Fibroblast of gingiva (primary cell): ENCODE measurements at places on chromosomes 6 and 20.

GRCh38 chr20:32315399-32315798 lies 37.9 kb downstream of the KIF3B start:
- DNase-seq, result no peak

- no peak for DNase-seq
Measured at GRCh38 chr6:138258197-138258596, 39.9 kb upstream of the PBOV1 start.

DNA sequence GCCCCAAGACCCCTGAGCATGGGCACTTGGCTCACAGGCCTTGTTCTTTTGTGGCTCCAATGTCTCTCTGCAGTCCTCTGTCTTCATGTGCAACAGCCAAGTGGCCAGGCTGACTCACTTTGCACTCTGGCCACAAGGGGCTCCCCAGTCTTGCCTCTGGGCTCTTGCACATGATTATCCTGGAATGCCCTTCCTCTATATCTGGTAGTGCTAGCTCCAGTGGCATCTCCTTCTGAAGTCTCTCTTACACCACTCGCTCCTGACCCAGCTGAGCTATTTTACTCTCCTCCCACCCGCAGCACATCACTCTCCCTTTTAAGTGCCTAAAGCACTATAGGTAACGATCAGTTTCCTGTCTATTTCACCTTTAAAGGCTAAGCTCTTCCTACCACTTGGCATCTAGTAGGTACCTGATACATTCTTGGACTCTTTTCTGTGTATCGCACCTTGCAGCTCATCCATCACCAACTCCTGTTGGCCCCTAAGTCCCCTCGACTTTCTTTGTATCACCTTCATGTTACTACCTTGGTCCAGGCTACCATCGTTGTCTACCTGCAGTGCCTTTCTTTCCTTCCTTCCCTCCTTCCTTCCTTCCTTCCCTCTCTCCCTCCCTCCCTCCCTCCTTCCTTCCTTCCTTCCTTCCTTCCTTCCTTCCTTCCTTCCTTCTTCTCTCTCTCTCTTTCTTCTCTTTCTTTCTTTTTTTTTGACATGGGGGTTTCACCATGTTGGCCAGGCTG lies 211.9 kb upstream of the RNF24 start:
- peak; percentile 62 for DNase-seq

GRCh38 chr20:21090111-21090618 lies 16.0 kb downstream of the LINC00237 start:
- DNase-seq, result no peak

GRCh38 chr20:48732081-48732829 lies 95.5 kb downstream of the PREX1 start:
- DNase-seq, result no peak

DNA sequence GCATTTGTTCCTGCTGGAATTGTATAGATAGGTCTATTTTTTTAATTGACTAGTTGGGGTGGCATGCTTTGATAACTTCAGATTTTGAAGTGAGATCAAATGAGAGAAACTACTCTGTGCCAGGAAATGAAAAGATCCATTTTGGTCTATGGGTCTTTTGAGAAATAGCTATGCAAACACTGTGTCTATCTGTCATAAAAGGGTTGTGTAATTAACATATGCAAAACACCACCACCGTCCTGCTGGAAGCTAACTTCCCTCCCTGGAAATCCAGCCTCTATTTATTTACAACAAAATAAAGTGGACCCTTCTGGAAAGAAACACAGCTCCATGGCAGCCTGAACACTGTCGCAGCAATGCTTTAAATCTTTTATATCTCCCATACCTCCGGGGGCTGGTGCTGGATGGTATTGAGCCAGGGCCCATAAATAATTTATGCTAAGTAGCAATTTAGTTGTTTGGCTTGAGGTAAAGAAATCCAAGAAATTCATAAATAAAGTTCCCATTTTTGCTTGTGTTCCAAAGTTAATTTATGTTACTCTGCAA lies 244.2 kb upstream of the POU3F2 start:
- DNase-seq, result no peak

- DNase-seq, result peak; percentile 12
Measured at GRCh38 chr20:10216146-10216791, 2.4 kb upstream of the SNAP25 start.

- no peak for DNase-seq
Measured at GRCh38 chr6:26570027-26570809, 26.5 kb upstream of the ABT1 start.

- DNase-seq, result no peak
Measured at GRCh38 chr6:75409928-75410327, 83.7 kb downstream of the FILIP1 start.

DNA sequence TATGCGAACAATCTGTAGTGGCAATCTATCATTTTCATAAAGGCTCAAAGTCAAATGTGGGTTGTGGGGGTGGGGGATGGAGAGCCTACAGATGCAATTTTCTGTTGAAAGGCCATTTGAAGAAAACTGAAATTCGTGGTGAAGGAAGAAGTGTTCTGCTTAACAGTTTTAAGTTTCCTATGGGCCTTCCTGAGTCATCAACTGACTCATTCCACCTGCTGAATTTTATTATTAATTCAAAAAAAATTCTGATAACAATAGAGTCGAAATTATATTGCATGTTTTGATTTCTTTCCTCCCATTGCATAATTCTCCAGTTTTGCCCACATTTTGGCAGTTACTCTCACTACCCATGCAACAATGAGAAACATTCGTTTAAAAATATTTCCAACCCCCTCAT lies 622.3 kb upstream of the ARID1B start:
- no peak for DNase-seq

GRCh38 chr6:47794577-47795135 lies 12.8 kb downstream of the OPN5 start:
- no peak for DNase-seq

DNA sequence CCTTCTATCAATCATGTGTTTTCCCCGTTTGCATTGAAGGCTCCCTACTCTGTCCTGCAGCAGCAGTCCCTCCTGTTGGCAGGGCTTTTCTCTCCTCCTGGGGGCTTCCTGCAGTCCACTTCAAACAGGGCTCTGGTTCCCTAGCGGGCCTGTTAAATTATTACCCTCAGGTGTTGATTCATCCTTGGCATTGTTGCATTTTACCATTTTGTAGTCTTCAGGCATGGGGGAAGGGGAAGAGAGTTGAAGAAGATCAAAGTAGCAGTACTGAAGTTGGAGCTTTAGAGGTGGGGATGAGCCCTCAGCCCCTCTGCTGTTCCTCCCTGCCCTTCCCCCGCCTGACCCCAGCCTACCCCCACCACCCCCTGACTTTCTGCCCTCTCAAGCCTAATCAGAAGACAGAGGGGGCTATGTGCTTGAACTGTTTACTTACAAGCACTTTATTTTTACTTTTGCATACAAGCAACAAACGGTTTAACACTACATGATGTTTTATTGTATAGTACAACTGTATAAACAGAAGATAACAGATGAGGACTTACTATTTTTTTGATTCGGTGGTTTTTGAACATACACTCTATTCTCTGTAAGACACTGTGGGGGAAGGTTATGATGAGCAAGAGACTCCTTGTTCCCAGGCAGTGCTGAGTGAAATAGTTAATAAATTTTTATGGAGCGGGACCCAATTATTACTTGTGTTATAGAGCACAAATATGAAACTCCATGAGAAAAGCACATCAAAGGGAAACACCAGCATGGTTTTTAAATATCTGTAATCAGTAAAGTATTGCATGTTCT lies 169.7 kb downstream of the EYA4 start:
- DNase-seq, result no peak

GRCh38 chr6:147023581-147023980 lies 180.6 kb upstream of the STXBP5 start:
- no peak for DNase-seq

- DNase-seq, result no peak
Measured at GRCh38 chr20:46179862-46180261, 61.7 kb downstream of the CD40 start.

- no peak for DNase-seq
Measured at GRCh38 chr20:32583581-32584070, 1.5 kb downstream of the NOL4L start.

DNA sequence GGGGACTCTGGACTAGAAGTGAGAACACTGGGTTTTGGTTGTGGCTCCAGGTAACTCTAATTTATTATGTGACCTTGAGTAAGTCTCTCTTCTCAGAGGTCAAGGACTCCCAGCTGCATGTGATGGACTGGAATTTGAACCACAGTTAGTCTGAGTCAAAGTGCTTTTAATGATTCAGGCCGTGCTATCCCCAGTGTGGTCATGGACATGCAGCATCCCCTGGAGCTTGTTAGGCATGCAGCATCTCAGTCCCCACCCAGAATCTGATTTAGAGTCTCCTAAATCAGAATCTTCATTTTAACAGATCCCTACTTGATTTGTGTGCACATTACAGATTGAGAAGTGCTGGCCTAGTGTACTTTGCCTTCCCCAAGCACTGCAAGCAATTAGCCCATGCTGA lies 74.2 kb downstream of the TOX2 start:
- DNase-seq, result peak; percentile 20

GRCh38 chr6:74814440-74814839 lies 391.4 kb downstream of the COL12A1 start:
- DNase-seq, result no peak

DNA sequence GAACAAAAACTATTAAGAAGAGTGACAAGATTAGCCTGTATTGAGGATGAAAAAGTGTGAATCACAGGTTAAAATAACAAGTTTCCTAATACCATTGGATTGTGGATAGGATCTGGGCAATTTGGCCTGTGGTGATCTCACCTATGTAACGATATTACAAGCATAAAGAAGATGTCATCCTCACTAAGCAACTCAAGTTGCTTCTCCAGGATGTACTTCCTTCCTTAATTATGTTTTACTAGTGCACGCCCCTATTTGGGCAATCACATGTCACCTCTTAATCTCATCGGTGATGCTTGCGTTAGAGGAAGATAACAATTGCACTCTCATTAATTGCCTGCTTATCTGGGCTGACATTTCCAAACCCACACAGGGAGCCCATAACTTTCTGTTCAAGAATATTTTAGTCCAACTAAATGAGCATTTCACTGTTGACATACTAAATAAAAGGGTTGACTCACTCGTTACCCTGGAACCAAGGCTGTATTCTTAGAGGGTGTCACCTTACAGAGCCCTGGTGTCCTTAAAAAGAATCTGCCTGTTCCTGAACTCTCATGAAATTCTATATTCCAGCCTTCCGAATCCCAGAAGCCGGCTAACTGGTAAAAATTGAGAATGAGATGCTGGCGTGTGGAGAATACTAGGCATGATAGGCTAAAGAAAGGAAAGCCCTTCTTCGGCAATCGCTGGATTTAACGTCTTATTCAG lies 88.2 kb upstream of the ATXN1 start:
- DNase-seq, result peak; percentile 83

GRCh38 chr6:108560463-108561308 lies at the start of gene FOXO3:
Gene FOXO3 (plus strand): TSS chr6:108560917. CDS start chr6:108561209, 292 bp downstream.
- DNase-seq, result peak; percentile 93

- peak; percentile 94 for DNase-seq
Measured at GRCh38 chr20:51562332-51563173, 20.0 kb upstream of the NFATC2 start.

DNA sequence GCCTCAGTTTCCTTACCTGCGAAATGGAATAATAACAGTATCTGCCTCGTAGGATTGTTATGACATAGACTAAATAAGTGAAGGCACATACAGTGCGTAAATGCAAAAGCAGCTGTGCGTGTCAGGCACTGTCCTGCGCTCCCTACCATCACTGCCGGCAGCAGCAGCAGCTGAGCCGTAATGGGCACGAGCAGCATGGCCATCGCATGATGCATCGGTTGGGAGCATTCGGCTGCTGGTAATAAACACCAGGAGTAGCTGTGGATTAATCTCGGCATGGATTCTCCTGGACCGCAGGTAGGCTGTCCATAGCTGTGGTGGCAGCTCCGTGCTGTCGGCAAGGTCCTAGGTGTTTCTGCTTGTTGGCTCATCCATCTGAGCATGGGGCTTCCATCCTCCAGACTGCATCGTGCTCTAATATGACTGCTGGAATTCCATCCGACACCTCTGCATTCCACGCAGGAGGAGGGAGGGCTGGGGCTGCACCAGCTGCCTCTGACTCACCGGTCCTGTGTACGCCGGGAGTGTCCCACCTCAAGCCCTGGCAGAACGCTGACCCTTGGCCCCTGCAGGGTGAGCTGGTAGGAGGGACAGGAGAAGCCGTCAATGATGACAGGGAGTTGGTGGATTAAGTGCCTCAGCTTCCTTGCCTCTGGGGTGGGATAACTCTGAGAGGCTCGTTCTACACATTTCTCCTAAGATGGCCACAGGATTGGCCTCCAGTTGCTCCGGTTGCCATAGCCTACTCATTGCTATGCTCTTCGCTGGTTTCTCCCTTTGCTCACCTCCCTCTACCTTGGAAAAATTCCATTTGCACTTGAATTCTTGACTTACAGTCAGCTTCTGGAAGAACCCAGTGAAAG lies 100.9 kb upstream of the PMEPA1 start:
- no peak for DNase-seq

GRCh38 chr6:84731901-84732300 lies 32.5 kb downstream of the TBX18 start:
- DNase-seq, result no peak

GRCh38 chr20:35561268-35561667 lies 19.4 kb downstream of the ERGIC3 start:
- peak; percentile 57 for DNase-seq

- DNase-seq, result no peak
Measured at GRCh38 chr6:157440171-157440570, 59.2 kb downstream of the ZDHHC14 start.

- no peak for DNase-seq
Measured at GRCh38 chr6:33029328-33030184, 20.2 kb upstream of the HLA-DOA start.
